Eye (tissue), 1 donor: ENCODE measurements at places on chromosomes 13 and 19.

GRCh38 chr13:106445996-106446395, 89.5 kb downstream of the EFNB2 start:
- DNase-seq = peak; percentile 80

DNA sequence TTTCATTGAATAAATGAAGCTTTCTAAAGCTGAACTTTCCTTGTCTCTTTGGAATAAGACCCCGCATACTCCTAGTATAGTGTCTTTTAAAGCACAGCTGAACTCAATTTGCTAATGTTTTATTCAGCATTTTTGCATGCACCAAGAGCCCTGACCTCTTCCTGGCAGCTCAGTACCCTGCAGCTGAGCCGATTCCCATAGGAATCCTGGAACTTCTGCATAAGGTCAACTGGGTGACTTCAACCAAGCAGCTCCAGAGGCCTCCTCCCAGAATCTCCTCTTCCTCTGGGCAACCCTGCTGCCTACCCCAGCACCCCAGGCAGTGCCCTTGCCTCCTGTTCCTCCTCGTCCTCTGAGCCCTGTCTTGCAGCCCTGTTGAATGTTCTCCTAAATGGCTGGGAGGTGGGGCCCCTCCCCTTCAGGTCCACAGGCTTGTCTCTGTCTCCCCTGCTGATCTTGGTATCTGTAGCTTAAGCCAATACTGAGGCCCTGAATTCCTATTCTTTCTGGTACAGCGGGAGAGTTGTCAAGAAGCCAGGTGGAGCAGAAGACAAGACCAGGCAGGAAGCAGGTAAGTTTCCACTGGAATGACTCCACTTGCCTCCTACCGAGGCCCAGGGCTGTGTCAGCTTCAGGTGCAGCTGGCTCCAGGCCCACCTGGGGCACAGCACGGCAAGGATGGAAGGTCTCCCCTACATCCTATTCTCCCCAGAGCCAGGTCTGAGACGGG, 23.6 kb upstream of the CCDC124 start:
- no peak for DNase-seq

- DNase-seq = peak; percentile 72
Observed at GRCh38 chr13:94967183-94968039, 255.1 kb upstream of the SOX21 start.

DNA sequence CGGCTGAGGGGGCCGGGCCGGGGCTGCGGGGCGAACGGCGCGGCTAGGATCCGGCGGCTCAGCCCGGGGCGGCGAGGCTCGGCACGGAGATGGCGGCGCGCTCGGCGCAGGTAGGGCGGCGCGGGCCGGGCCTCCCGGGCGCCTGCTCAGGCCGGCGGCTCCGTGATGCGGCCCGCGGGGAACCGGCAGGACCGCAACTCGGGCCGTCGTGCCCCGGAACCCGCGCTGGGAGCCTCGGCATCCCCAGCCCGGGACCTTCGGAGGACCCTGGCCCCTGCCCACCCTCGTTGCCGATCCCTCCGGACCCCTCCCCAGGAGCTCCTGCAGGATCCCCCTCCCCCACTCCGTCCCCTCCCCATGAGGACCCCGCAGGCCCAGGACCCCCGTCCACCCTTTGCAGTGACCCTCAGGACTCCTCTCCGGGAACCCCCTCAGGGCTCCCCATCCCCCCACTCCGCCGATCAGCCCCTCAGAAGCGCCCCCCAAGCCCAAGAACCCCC, 304 bp downstream of the EVI5L start:
- DNase-seq = no peak

DNA sequence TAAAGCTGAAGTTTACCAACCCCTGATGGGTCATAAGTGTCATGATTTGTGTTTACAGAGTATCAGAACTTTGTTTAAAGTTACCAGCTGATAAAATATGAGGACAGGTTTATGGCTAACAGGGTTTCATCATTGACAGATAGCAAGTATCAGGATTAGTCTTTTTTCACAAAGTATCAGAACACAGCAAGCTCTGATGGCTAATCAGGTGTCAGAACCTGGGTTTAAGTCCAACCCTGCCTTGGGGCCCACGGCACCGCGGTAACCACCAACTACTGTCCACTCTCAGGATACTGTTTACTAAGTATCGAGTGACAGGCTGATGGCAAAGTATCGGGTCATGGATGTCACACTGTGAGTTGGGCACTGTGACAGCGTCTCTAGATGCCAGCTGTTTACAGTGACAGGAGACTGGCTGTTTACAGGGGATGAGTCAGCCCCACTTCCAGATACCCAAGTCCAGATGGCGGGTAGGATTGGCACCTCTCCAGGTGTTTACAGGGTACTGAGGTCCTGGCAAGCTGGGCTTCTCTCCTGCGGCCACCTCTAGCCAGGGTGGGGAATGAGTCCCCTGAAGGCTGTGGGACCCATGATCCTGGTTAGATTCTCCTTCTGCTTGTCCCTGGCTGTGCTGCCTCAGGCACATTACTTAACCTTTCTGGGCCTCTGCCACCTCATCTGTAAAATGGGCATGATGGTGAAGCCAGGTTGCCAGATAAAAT, 21.8 kb downstream of the ARRDC2 start:
- no peak for DNase-seq

DNA sequence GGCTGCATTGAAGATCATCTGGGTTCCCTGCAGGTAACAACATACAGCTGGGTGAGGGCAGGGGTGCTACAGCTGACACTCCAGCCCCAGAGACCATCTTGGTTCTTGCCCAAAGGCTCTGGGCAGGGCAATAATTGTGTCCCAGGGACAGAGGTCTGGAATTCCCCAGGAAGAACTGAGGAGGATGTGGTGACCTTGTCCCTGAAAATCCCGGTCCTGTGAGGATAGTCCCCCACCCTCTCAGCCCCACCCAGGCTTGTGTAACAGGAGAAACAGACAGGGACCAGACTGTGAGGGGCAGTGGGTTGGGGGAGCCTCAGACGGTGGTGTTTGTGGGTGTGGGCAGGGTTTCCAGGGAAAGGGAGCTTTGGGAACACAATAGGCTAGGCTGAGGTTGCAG, 63.5 kb downstream of the COLGALT1 start:
- DNase-seq = no peak

DNA sequence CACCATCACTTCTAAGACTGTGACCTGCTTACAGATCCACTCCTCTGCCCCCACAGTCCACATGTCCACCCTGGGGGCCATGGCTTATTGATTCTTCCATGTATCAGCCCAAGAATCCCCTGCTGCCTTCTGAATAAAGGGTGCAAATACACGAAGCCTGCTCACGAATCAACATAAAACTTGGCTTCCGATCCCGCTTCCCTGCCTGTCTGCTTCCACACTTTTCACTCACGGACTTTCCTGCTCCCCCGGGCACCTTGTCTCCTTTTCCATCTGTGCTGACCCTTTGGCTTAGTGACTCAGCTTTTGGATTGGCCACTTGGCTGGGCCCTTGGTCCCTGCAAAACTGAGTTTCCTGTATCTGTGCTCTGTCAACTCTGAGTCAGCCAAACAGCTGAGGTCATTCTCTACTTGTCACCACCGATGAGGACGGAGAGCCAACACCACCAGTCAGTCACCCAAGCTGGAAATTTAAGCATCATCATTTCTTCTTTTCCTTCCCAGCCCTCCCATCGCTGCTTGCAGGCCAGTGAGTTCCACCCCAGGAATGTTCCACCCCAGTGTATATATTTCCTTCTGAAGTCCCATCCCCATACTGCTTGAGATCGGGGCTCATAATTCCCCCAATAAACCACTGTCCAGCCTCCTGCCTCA, 11.4 kb upstream of the USP12 start:
- DNase-seq = no peak

- peak; percentile 86 for DNase-seq
Observed at GRCh38 chr19:42433503-42434260, 6.5 kb upstream of the LIPE start.

GRCh38 chr13:35923347-35923746, 207.8 kb downstream of the DCLK1 start:
- no peak for DNase-seq

GRCh38 chr19:3359015-3359918, 7.1 kb upstream of the NFIC start:
- DNase-seq = peak; percentile 66

DNA sequence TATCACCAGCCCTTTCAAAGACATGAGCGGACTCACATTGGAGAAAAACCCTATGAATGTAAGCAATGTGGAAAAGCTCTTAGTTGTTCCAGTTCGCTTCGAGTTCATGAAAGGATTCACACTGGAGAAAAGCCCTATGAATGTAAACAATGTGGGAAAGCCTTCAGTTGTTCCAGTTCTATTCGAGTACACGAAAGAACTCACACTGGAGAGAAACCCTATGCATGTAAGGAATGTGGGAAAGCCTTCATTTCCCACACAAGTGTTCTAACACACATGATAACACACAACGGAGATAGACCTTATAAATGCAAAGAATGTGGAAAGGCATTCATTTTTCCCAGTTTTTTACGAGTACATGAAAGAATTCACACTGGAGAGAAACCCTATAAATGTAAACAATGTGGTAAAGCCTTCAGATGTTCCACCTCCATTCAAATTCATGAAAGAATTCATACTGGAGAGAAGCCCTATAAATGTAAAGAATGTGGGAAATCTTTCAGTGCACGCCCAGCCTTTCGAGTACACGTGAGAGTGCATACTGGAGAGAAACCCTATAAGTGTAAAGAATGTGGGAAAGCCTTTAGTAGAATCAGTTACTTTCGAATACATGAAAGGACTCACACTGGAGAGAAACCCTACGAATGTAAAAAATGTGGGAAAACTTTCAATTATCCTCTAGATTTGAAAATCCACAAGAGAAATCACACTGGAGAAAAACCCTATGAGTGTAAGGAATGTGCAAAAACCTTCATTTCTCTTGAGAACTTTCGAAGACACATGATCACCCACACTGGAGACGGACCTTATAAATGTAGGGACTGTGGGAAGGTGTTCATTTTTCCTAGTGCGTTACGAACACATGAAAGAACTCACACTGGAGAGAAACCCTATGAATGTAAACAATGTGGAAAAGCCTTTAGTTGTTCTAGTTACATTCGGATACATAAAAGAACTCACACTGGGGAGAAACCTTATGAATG, 17.6 kb downstream of the ZNF791 start:
- DNase-seq = no peak

DNA sequence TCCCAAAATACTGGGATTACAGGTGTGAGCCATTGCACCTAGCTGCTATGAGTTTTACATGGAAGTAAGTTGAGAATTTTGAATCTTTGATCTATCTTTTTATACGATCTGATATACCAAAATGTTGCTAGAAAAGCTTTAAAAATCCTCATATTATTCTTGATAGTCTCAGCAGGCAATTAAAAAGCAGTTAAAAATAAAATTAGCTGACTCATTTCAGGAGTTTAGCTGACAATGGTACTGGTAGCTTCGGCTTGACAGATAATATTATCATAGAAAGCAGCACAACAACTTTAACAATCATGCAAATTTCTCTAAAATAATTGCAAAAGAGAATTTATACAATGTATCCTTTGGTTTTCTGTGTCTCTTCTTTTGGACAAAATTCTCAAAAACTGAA, 9.6 kb upstream of the FOXO1 start:
- DNase-seq = no peak

GRCh38 chr13:93304868-93305613, 78.4 kb downstream of the GPC6 start:
- no peak for DNase-seq

DNA sequence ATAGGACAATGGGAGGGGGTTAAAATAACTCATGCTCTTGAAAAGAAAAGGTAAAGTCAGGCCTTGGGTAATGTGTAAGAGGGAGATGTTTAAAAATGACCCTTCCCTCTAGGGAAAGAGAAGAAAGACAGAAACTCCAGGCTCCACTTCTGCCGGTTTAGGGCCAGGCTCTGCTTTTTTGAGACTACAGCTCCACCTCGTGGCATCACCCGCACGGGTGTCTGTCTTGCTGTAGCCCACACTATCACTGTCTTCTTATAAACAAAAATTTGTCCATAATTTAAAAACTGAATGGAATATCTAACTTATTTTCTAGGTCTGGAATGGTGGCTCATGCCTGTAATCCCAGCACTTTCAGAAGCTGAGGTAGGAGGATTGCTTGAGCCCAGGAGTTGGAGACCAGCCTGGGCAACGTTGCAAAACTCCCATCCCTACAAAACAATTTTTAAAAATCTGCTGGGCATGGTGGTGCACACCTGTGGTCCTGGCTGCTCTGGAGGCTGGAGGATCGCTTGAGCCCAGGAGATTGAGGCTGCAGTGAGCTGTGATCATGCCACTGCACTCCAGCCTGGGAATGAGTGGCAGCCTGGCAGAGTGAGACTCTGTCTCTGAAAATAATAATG, 65.1 kb upstream of the GTF3A start:
- DNase-seq = peak; percentile 86

GRCh38 chr19:44738603-44739558, 9.6 kb upstream of the BCL3 start:
- DNase-seq = no peak

GRCh38 chr13:71378961-71379905, 487.8 kb downstream of the DACH1 start:
- peak; percentile 11 for DNase-seq

GRCh38 chr13:40315416-40316064, 350.9 kb downstream of the FOXO1 start:
- no peak for DNase-seq

DNA sequence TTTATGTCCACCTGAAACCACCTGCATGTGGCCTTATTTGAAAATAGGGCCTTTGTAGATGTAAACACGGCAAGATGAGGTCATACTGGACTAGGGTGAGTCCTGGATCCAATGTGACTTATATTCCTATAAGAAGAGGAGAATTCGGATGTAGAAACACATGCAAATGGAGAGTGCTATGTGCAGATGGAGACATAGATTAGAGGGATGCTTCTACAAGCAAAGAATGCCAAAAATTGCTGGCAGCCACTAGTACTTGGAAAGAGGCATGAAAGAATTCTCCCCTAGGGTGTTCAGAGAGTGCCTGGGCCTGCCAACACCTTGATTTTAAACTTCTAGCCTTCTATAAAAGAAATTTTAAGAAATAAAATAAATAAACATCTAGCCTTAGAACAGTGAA, 226.1 kb downstream of the RFC3 start:
- DNase-seq = peak; percentile 9

- DNase-seq = no peak
Observed at GRCh38 chr19:58476498-58477015, 405 bp downstream of the ZNF446 start.

DNA sequence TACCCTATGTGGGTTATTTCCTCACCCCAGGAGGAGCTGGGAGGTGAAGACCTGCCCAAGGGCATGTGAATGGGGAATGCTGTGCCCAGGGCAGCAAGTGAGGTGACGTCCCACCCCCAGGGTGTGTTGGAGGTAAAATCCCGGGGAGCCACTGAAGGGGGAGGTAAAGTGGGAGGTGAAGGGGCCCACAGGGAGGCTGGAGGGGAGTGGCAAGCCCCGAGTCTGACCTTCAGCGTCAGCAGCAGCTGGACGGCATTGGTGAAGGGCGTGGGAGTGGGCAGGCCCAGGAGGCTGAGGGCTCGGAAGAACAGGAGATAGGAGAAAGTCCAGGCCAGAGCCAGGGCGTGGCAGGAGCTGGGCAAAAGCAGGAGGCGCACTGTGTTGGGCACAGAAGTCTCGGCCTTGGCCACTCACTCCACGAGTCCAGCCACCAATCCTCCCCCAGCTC, 2.4 kb downstream of the MBOAT7 start:
- DNase-seq = no peak
